AML-193 (cell line): ENCODE measurements at places on chromosomes 2 and 18.

DNA sequence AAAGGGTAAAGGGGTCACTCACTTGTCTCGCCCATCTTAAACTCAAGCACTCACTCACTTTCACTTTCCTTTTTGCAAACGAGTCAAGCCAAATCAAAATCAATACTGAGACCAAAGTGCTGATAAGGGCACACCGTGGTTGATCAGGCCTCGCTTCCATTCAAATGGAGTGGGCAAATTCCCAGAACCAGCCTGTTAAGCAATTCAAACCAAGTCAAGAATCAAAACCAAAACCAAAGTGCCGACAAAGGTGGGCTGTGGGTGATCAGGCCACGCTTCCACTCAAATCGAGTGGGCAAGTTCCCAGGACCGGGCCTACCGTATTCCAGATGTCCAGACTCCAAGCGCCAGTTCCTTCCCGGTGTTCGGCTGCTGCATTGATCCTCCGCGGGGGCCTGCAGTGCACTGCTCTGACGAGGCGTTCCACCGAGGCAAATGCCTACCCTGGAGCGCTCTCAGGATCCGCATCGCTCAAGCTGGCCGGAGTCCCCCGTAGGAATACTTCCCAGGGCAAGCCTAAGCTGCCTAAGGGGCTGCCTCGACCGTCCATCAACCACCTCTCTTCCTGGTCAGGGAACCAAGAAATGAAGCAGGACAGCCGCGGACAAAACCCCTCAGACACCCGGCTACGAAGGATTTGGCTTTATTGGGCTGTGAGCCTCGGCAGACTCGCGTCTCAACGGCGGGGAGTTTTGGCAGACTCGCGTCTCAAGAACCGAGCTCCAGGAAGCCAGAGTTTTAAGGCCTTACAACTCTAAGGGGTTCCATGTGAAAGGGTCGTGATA is 89.9 kb upstream of the SLC1A4 start:
- no peak for DNase-seq

- DNase-seq = peak; percentile 72
Observed at GRCh38 chr2:159497256-159497655, 119.1 kb downstream of the BAZ2B start.

- no peak for DNase-seq
Observed at GRCh38 chr2:171515672-171516298, 6.5 kb upstream of the CYBRD1 start.

GRCh38 chr2:3633982-3634595 is 23.9 kb upstream of the ALLC start:
- no peak for DNase-seq

GRCh38 chr2:235268535-235268934 is 225.3 kb upstream of the AGAP1 start:
- no peak for DNase-seq

- DNase-seq = no peak
Observed at GRCh38 chr2:30491225-30491624, 44.2 kb downstream of the LCLAT1 start.

- no peak for DNase-seq
Observed at GRCh38 chr2:241562269-241562891, 3.8 kb downstream of the BOK start.

GRCh38 chr2:240244543-240244942 is 104.1 kb upstream of the OTOS start:
- DNase-seq = no peak

- DNase-seq = no peak
Observed at GRCh38 chr2:9089831-9090230, 86.3 kb upstream of the MBOAT2 start.

DNA sequence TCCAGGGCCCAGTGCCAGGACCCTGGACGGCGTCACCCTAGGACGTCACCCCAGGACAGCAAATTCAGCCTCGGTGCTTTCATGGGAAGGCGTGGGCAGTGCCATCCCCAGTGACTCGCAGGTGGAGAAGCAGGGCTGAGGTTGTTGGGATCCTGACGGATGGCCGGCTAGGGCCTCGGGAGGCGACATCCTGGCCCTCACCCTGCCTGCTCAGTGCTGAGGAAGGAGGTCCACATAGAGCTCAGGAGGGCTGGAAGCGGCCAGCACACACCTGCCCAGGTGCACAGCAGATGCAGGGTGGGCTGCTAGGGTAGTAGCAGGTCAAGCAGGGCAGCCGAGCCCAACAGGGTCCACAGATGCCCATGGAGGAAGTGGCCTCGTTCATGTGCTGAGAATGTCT is 482.0 kb upstream of the SALL3 start:
- no peak for DNase-seq

DNA sequence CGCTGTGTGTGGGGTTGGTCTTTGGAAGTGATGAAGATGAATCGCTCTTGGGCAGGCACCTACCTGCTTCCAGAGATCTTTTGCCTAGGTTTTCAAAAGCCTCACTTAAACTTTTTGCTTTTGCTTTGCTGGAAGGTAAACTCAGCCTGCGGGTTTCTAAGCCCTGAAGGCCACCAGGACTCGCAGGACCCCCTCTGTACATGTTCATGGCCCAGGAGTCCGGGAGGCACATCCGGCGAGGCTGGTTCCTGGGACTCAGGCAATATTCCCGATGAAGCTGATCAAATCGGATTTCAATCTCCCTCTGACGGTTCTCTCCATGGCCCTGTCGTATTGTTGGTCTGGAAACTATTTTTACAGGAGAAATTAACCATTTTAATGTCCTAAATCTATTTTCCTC is 13.2 kb downstream of the HJURP start:
- no peak for DNase-seq

GRCh38 chr2:241033336-241033987 is 35.0 kb downstream of the SNED1 start:
- no peak for DNase-seq

- no peak for DNase-seq
Observed at GRCh38 chr18:31720867-31721266, 36.5 kb upstream of the B4GALT6 start.

DNA sequence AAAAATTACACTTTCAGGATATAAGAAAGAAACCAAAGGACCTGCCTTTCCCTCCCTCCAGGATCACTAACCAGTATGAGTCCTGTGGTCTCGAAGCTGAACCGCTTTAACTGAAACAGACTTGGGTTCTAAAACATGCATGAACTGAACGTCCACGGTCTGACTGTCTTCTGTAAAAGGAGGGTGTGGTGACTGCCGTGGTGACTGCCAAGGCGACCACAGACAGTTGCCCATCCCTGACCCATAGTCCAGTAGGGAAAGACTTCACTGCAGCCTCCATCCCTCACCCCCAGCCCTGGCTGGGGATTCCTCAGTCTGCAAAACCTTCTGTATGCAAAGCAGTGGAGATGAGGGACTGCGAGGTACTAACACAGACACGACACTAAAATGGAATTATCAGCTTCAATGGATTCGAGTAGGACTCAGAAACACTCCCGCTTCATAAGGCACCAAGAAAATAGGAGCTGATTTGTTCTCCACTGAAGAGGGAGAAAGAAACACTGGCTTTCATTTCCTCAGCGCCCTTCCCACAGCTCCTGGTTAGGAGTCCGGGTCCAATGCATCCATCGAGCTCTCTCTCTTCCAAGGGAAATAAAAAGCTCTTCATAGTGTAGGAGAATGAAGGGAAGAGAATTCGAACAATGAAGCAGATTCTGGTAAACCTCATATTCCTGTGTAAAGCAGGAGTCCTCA is 197.2 kb downstream of the HDAC4 start:
- no peak for DNase-seq

DNA sequence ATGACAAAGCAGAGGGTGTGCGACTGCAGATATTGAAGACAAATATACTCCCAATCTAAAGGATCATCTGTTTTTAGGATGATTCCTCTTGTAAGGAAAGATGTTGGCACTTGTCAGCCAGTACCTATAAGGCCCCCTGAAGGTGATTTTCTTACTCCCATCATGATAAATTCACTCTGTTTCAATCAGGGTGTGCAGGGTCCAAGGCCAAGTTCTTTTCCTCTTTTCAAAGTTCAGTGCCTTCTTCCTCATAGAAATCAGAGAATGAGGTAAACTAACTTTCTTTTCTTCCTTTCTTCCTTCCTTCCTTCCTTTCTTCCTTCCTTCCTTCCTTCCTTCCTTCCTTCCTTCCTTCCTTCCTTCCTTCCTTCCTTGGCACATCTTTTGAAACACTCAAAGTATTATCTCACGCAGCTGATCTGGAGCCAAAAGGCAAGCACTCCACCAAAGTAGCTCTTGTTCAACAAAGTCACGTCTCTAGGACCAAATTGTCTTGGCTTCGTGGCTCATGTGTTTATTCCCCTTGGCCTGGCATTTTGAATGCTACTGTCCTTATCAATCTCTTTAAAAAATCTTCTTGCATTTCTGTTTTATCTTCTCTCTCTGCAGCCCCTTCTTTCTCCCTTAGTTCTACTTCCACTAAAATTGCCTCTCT is 87.7 kb downstream of the DCC start:
- no peak for DNase-seq

GRCh38 chr2:158456309-158457066 is at the start of the genes CCDC148 and PKP4:
TSS of gene CCDC148 (minus strand) at chr2:158456753. CDS start at chr2:158456439, 314 bp downstream.
TSS of gene PKP4 (plus strand) at chr2:158456952. CDS start at chr2:158533185, 76,233 bp downstream.
- DNase-seq = peak; percentile 72

DNA sequence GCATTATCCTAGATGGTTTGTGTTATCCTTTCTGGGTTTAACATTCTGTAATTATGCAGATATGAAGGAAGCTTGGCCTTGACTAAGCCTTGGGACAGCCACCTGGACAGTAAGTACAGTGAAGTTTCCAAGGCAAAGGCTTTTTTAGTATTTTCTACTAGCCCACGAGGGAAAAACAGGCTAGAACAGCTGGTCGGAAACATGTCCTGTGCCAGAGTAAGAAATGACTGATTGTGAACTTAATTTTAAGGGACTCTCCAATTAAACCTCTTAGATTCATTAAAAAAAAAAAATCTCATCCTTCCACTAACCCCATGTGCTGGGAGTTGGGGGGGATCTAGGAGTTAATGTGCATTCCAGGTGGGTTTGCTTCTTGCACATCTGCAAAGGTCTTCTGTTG is 720.8 kb downstream of the SLC4A3 start:
- no peak for DNase-seq

DNA sequence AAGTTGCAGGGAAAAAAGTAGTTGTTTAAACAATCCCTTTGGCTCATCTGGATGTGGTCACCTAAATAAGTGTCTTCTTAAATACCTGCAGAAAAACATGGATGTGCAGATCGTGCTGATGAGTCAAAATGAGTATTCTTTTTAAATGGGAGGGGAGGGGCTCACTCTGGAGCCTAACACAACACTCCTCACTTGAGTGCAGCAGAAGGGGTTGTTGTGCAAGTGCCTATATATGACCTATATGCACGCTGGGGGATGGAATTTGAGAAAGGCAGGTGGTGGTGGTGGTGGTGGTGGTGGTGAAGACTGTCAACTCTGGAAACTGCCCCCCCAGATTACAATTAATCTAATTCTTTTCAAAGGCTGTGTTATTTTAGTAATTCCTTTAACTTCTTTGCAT is 77.9 kb upstream of the FAM124B start:
- no peak for DNase-seq

- no peak for DNase-seq
Observed at GRCh38 chr2:201969241-201969937, 64.3 kb upstream of the FZD7 start.

- DNase-seq = peak; percentile 51
Observed at GRCh38 chr2:239401881-239402233, 1.0 kb upstream of the HDAC4 start.

GRCh38 chr18:46243095-46243494 is 138.9 kb downstream of the HAUS1 start:
- DNase-seq = no peak

DNA sequence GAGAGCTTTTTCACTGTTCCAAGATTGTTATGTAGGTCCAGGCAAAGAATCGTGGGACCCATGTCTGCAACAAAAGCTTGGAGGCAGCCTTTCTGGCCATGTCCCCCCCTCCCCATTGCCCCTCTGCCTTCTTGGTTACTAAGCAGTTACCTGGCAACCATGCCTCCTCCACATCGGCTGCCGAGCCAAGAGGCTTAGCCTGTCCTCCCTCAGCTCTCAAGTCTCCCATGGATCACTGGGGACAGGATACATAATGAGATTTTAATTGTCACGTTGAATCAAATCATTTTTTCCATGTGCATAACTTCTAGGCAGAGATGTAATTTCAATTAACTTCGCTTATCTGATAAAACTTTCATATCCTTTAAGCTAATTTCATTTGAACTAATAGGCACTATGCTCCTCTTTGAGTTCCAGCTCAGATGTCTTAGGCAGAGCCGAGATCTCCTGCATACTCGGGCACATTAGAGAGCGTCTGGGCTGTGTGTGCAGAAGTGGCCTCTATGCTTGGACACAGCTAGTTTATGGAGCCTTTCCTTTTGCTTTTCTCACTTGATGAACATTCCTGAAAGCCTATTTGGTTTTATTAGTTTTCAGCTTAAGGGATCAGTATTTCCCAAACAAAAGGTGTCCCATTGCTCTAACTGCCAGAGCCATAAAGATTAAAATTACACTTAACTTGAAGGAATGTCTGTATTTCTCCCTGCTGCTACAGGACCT is 80.7 kb downstream of the LYPD1 start:
- DNase-seq = no peak

GRCh38 chr2:187554011-187554703 is at the start of gene TFPI:
TSS of gene TFPI (minus strand) at chr2:187554435. CDS start at chr2:187503768, 50,667 bp downstream.
- peak; percentile 35 for DNase-seq

GRCh38 chr18:24627644-24628315 is 167.3 kb downstream of the HRH4 start:
- DNase-seq = no peak

- no peak for DNase-seq
Observed at GRCh38 chr2:184597571-184597991, 748 bp upstream of the ZNF804A start.

GRCh38 chr2:75294362-75294761 is 95.0 kb upstream of the TACR1 start:
- no peak for DNase-seq

DNA sequence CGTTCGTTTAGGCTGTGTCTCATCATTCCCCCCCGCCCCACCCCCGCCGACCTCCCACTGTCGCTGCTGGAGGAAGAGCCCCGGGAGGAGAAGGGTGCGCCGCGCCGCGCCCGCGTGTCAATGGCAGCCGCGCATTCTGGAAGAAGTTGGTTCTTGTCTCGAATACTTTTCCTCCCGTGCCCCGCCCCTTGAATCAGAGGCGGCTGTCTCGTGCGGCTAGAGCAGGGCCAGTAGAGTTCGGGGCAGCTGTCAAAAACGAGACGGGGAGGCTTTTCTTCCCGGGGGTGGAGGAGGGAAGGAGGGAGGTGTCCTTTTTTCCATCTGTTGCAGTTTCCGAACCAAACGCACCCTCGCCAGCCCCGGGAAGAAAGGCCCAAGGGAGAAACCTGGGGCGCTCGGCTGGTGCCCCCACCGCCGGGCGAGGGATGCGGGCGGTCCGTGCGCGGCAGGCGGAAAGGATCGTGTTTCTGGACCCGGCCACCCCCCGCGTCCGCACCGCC is 410 bp upstream of the TGIF1 start:
- no peak for DNase-seq

- no peak for DNase-seq
Observed at GRCh38 chr2:6031200-6031867, 339.1 kb downstream of the SOX11 start.

GRCh38 chr2:50751311-50752031 is 280.5 kb downstream of the NRXN1 start:
- DNase-seq = no peak

GRCh38 chr2:26969077-26969844 is 1.2 kb upstream of the MAPRE3 start:
- DNase-seq = no peak

GRCh38 chr18:66346833-66347588 is 256.9 kb downstream of the CDH19 start:
- DNase-seq = no peak
